Esophagus squamous epithelium (tissue), 5 donors: ENCODE measurements at places on chromosomes 1 and 21. TPM values are rescaled to one million over a fixed set of nuclear protein-coding genes. Genes with fewer than 3 reads are reported as not detected.

DNA sequence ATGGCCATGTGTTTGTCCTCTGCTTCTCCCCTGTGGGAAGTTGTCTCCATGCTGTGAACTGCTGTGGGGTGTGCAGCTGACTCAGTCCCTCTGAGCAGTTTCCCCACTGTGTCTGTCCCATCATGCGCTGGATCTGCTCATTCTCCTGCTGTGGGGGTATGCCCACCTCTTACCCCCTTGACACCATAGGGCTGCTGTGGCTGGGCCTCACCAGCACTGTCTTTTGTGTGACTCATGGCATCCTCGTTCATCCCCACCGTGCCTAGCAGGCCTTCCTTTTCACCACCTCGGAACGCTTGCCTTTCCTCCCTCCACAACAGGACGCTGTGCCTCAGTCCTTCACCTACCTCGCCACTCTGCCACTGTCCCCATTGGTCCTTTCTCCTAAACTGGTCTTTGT is 27.3 kb downstream of the VANGL2 start:
- no peak overlapping the region for H3K4me3 ChIP-seq
- H3K27ac ChIP-seq = no peak overlapping the region
- H3K4me1 ChIP-seq = peaks cover 7% of the 10 kb centered on the region
- H3K36me3 ChIP-seq = peaks cover 16% of the 10 kb centered on the region
- H3K27me3 ChIP-seq = no peaks in the 10 kb centered on the region
- no peak for DNase-seq

GRCh38 chr1:223755992-223756775 is 43.8 kb downstream of the CAPN2 start:
- H3K36me3 ChIP-seq = peaks cover 77% of the 10 kb centered on the region
- H3K27me3 ChIP-seq = no peaks in the 10 kb centered on the region
- no peak for DNase-seq
- H3K27ac ChIP-seq = no peak overlapping the region

Gene PROX1
- 0.70 TPM for total RNA-seq

Gene GBP3
- total RNA-seq = 10.7 TPM

- no peak overlapping the region for H3K27ac ChIP-seq
- DNase-seq = no peak
- H3K4me3 ChIP-seq = no peak overlapping the region
- peaks cover 83% of the 10 kb centered on the region for H3K27me3 ChIP-seq
- H3K4me1 ChIP-seq = peaks cover 11% of the 10 kb centered on the region
These were observed 8.1 kb upstream of the C1orf216 start for GRCh38 chr1:35726450-35727433.

DNA sequence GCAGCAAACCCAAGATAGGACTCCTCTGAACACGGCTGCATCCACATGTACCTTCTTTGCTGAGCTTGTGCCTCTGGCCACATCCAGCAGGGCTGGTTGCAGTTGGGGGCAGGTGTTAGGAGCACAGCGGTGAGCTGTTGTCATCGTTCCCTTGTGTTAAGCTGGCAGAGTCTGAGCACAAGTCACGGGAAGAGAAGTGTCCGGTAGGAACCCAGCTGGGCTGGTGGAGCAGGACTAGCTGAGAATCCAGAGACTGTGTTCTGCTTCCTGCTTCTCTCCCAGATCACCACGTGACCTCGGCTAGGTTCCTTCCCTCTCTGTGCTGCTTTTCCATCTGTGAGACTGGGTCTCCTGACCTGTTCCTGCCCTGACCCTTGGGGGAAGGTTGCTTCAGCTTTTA is 105.1 kb downstream of the PCBP3 start:
- peaks cover 11% of the 10 kb centered on the region for H3K4me1 ChIP-seq
- H3K27me3 ChIP-seq = peaks cover 19% of the 10 kb centered on the region
- H3K4me3 ChIP-seq = no peak overlapping the region

Gene MPL
- not detected for total RNA-seq

GRCh38 chr1:9591669-9592509 is 3.2 kb downstream of the TMEM201 start:
- DNase-seq = no peak
- no peaks in the 10 kb centered on the region for H3K27me3 ChIP-seq
- H3K27ac ChIP-seq = no peak overlapping the region
- H3K4me3 ChIP-seq = no peak overlapping the region

DNA sequence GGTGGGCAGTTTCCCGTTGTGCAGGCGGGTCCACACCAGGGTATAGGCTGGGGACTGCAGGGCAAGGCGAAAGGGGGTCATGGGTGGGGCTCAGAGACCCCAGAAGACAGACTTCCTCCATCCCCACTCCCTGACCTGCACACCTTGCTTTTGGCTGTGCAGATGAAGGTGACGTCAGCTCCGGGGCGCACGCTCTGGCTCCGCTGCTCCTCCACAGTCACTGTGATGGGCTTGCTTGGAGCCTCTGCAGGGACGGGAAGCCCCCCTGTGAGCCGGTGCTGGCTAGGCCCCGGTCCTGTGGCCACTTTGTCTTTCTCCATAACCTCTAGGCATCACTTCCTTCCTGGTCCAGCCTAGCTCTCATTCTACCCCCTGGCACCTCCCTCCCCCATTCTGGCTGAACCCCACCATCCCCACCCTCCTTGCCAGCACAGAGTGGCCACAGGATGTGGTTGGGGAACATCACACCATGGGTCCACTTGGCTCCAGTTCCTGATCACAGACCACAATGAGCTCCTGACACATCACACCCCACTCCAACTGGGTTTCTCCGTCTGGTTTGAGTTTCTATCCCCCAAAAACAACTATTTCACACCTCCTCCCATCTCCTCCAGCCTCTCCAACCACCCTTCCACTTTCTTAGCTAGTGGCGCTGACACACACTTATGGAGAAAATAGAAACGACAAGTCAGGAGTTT is 45.2 kb downstream of the LDLRAD2 start:
- peaks cover 74% of the 10 kb centered on the region for H3K36me3 ChIP-seq
- no peak for DNase-seq
- peaks cover 9% of the 10 kb centered on the region for H3K4me1 ChIP-seq

Gene PIGC
- 15.5 TPM for total RNA-seq

- peaks cover 64% of the 10 kb centered on the region for H3K27me3 ChIP-seq
- no peak overlapping the region for H3K4me3 ChIP-seq
- no peak for DNase-seq
- no peaks in the 10 kb centered on the region for H3K36me3 ChIP-seq
These were observed 408.8 kb downstream of the MATN1 start for GRCh38 chr1:30314591-30314990.

DNA sequence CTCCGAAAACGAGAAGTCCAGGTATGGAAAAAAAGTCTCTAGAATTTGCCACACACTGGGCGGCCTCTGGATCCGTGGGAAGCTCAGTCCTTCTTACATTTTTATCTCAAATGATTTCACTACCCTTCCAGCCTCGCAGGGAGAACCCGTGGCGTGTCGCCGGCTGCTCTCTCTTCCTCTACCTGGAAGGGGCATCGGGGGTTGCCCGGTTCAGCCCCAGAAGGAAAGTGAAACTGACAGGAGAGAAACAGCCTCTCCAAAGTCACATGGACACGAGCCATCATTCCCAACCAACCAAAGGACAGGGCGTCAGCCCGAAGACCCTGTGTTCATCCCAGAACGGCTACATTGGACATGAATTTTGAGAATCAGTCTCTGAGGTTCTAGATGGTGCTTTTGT is 182.5 kb downstream of the ADSS2 start:
- H3K27me3 ChIP-seq = no peaks in the 10 kb centered on the region
- no peaks in the 10 kb centered on the region for H3K36me3 ChIP-seq
- peaks cover 17% of the 10 kb centered on the region for H3K4me1 ChIP-seq
- no peak overlapping the region for H3K4me3 ChIP-seq
- no peak for DNase-seq
- H3K27ac ChIP-seq = no peak overlapping the region

- H3K4me3 ChIP-seq = no peak overlapping the region
- H3K36me3 ChIP-seq = no peaks in the 10 kb centered on the region
- no peaks in the 10 kb centered on the region for H3K27me3 ChIP-seq
- H3K4me1 ChIP-seq = peaks cover 7% of the 10 kb centered on the region
These were observed 289.5 kb downstream of the SIPA1L2 start for GRCh38 chr1:232340446-232340845.

DNA sequence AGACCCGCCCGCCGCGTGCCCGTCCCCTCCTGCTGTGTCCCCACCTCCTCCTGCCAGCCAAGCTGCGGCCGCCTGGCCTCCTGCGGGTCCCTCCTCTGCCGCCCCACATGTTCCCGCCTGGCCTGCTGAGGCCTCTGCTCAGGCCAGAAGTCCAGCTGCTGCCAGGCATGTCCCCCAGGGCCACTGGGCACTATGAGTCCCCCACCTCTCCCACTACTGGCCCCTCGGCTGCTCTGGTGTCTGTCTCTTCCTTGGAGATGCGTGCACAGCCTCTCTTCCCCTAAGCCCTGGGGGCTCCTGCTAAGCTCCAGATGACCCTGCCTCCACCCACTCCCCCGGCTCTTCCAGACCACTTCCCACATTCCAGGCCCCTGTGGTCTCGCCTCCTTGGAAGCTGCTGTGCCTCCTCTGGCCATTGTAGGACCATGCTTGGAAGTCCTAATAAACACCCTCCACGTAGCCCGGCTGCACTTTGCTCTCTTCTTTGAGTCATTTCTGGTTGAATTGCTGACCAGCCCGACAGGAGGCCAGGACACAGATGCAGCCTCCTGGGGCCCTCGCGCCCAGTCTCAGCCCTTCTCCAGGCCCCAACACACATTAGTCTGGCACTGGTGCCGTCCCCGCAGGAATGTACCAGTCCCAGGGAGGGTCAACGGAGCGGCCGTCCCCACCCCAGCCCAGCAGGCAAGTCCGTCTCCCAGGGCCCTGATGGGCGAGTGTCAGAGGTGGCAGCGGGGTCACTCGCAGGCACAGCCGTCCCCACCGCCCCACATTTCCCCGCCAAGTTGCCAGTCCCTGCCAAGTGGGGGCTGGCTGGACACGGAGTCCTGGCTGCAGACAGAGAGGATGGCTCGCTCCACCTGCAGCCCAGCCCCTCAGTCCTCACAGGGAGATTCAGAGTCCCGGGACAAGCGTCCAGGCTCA is 1.1 kb downstream of the KRTAP10-12 start:
- no peaks in the 10 kb centered on the region for H3K36me3 ChIP-seq
- no peak overlapping the region for H3K27ac ChIP-seq
- H3K4me1 ChIP-seq = no peaks in the 10 kb centered on the region
- no peak for DNase-seq

GRCh38 chr1:34132161-34132420 is 32.9 kb downstream of the CSMD2 start:
- DNase-seq = no peak
- H3K36me3 ChIP-seq = no peaks in the 10 kb centered on the region
- H3K4me3 ChIP-seq = no peak overlapping the region

Gene CD164L2
- 6.6 TPM for total RNA-seq

DNA sequence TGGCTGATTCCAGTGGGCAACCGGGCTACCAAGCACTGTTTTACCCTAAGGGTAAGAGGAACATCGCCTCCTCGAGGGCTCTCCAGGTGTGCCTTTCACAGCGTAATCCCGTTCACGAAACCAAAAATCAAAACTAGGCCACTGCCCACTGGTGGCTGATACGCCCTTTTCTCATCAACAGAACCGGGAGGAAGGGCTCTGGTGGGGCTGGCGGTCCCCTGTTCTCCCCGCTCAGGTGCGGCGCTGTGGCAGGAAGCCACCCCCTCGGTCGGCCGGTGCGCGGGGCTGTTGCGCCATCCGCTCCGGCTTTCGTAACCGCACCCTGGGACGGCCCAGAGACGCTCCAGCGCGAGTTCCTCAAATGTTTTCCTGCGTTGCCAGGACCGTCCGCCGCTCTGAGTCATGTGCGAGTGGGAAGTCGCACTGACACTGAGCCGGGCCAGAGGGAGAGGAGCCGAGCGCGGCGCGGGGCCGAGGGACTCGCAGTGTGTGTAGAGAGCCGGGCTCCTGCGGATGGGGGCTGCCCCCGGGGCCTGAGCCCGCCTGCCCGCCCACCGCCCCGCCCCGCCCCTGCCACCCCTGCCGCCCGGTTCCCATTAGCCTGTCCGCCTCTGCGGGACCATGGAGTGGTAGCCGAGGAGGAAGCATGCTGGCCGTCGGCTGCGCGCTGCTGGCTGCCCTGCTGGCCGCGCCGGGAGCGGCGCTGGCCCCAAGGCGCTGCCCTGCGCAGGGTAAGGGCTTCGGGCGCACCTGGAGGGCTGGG is at the start of gene IL6R:
Gene IL6R (plus strand): TSS at position 360 of the 763 bp plus-strand sequence. CDS start 287 bp downstream, at position 647.
- H3K27me3 ChIP-seq = no peaks in the 10 kb centered on the region
- DNase-seq = peak; percentile 53
- peaks cover 39% of the 10 kb centered on the region for H3K4me1 ChIP-seq
- peak within 1 kb of the TSS; percentile 86 for H3K4me3 ChIP-seq
- peak within 1 kb of the TSS; percentile 90 for H3K27ac ChIP-seq

Gene FCRL1
- total RNA-seq = not detected

Gene TSPEAR
- not detected for total RNA-seq

DNA sequence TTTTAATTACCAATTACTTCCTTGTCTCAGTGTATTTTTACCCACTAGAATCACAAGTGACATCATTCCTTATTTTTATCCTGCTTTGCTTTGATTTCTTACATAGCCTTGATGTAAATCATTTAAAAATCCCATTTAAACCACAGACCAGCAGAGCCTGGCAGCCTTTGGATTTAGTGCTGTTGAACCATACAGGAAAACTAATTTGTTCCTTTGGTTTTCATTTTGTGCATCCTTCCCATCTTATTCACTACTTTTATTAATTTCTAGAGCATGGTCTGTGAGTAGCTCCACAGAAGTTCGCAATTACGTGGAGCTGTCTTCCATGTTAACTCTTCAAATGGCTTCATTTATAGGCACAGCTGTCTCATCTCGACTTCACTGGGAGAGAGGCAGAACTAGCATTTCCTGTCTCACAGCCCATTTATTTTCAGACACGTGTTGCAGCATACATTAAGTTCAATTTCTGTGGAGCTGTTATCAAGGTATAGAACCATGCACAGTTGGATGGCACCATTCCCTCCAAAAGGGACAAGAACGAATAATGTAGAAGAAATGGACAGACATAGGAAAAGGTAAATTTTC is 235.3 kb downstream of the MRPL39 start:
- H3K4me3 ChIP-seq = no peak overlapping the region
- H3K4me1 ChIP-seq = no peaks in the 10 kb centered on the region
- no peak for DNase-seq
- H3K27me3 ChIP-seq = no peaks in the 10 kb centered on the region
- no peaks in the 10 kb centered on the region for H3K36me3 ChIP-seq
- H3K27ac ChIP-seq = no peak overlapping the region

- H3K36me3 ChIP-seq = no peaks in the 10 kb centered on the region
- no peaks in the 10 kb centered on the region for H3K4me1 ChIP-seq
- H3K27ac ChIP-seq = no peak overlapping the region
- H3K27me3 ChIP-seq = no peaks in the 10 kb centered on the region
These were observed 78.3 kb upstream of the KCTD3 start for GRCh38 chr1:215488850-215489249.

DNA sequence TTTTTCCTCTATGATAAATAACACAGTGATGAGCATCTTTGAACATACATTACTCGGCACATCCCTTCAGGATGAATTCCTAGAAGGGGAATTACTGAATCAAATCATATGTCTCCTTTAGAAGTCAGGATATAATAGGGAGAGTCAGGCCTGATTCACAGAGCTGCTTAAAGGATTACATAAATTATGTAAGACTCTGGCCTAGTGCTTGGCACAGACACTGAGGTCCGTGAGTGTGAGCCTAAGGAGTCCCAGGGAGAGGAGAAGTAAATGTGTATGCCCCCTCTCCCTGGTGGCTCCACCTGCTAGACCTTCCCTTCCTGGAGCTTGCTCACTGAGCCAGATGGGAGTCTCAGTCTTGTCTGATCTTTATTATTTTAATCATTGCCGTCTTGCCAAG is 8.6 kb upstream of the FOXE3 start:
- no peaks in the 10 kb centered on the region for H3K4me1 ChIP-seq
- DNase-seq = no peak
- H3K36me3 ChIP-seq = no peaks in the 10 kb centered on the region
- no peak overlapping the region for H3K27ac ChIP-seq
- H3K27me3 ChIP-seq = no peaks in the 10 kb centered on the region

- DNase-seq = no peak
- no peaks in the 10 kb centered on the region for H3K27me3 ChIP-seq
- H3K4me3 ChIP-seq = peak overlapping the region; percentile 84
- no peaks in the 10 kb centered on the region for H3K36me3 ChIP-seq
These were observed 883 bp downstream of the LAMTOR2 start for GRCh38 chr1:156055281-156056048.
